Stimulated activated CD4-positive, alpha-beta T cell treated with anti-CD3 and anti-CD28 coated beads, Interleukin-15, amount 100 ng/mL, for 1 hour (primary cell): ENCODE measurements at places on chromosomes 11 and 22.

GRCh38 chr11:133555034-133555433 is 22.7 kb upstream of the OPCML start:
- no peak for DNase-seq

- DNase-seq: no peak
Observed at GRCh38 chr11:16078936-16079335, 277.4 kb downstream of the SOX6 start.

- DNase-seq: no peak
Observed at GRCh38 chr11:14894657-14895598, 2.9 kb upstream of the CYP2R1 start.

DNA sequence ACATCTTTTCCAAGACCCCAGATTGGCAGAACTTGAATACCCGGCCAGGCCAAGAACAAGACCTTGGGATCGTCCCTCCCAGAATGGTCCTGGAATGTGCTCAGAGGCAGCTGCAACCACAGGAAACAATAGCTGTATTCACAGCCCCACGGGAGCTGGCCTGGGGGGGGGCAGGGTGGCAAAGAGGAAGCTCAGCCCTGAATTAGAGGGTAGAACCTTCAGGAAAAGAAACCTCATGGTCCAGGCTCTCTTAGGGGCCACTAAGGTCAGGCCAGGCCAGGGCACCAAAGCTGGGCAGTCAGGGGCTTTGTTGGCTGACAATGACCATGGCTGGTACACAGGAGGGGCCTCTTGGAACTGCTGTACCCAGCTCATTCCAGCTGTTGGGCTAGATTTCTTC is 17.3 kb downstream of the RPL27A start:
- no peak for DNase-seq

GRCh38 chr11:129267716-129268115 is 75.6 kb upstream of the ARHGAP32 start:
- no peak for DNase-seq

GRCh38 chr22:34416022-34416860 is 496.0 kb upstream of the LARGE1 start:
- no peak for DNase-seq

DNA sequence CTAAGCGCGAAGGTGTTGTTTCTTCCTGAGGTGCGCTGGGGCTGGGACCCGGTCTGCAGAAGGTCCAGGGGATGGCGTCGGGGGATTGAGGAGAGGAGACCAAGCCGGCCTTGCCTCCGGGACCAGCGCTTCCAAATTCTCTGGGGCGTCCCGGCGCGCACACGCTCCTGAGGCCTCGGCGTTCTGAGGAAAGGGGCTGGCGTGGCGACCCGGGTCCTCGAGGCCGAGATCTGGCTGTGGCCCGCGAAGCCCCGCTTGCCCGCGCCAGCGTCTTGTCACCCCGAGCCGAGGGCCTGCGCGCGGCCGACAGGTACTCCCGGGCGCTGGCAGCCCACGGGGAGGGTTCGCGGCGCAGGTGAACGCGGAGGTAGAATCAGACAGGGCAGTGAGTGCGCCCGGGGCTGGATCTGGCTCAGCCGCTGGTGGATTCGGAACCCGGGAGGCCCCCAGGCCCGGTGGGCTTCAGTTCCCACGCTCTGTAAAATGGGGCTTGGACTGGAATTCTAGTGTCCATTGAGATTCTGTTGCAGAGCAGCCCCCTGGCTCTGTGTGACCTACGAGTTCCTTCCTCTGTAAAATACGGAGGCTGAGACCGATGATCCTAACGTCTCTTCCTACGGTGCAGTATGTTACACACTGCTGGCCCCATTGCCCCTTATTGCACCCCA is 14.7 kb downstream of the SSH3 start:
- no peak for DNase-seq

DNA sequence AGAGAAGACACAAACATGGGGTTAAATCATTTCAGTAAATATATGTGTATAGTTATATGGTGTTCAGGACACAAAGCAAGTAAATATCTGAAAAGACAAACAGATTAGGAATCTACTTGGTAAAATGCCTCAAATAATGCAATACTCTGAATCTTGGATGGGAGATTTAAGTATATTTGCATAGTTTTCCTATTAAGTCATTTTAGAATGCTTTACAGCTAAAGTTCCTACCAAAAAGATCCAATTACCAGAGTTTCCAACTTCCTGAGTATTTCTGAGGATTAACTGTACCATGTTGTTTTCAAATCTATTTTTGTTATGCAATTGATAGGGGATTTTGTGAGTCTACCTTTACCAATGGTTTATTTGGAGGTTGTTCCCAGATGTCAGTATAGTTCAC is 424.4 kb upstream of the CCDC179 start:
- no peak for DNase-seq

- no peak for DNase-seq
Observed at GRCh38 chr11:6233984-6234386, 451 bp downstream of the FHIP1B start.

- no peak for DNase-seq
Observed at GRCh38 chr11:119116601-119117000, 4.8 kb upstream of the HINFP start.

DNA sequence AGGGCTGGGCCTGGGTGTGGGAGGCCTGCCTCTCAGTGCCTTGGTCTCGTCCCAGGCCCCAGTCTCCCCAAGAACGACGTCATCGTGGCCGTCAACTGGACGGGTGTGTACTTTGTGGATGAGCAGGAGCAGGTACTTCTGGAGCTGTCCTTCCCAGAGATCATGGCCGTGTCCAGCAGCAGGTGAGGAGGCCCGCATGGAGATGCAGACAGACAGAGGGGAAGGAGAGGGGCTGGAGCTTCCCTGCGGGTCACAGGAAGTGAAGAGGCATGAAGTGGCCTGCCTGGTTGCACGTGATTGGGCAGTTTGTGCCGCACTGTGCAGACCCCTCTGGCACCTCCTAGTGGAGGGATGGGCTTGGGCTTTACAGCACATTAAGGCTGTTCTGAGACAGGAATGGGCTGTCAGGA is 70.4 kb downstream of the MYO7A start:
- DNase-seq: no peak

DNA sequence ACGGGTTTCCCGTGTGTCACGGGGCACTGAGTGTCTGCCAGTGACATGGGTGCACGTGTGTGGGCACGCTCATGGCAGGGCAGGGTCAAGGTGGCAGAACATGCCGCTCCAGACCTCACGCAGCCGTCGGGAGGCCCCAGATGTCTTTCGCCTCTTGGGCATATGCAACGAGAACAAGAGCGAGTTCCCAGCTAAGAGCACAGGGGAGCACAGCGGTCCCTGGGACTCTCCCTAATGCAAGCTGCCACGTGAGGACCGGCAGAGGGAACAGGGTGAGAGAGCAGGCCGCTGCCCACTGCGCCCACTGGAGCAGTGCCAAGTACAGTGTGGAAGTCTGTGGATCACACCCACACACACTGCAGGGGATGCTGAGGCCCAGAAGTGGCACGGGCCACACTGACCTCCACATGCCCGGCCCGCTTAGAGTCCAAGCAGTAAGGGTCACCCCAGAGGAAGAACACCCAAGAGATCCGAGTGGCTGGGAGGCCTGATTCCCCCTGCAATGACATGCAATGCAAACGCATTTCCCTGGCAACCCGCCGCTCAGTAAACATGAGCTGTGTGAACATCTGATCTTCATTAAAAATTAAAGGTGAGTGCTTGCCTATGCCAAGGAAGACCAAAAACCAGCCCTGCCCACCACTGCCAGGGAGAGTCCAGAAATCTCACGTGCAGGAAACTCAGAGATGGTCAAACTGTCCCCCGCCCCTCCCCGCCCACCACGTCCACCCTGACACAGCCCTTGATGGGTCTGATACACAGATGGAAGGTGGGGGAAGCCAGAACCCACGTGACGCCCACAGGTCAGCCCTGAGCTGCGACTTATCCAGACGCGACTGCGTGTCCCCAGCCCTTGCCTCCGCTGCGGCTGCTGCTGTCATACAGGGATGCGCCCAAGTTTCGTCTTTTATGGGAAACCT is 11.7 kb downstream of the CERK start:
- DNase-seq: no peak

DNA sequence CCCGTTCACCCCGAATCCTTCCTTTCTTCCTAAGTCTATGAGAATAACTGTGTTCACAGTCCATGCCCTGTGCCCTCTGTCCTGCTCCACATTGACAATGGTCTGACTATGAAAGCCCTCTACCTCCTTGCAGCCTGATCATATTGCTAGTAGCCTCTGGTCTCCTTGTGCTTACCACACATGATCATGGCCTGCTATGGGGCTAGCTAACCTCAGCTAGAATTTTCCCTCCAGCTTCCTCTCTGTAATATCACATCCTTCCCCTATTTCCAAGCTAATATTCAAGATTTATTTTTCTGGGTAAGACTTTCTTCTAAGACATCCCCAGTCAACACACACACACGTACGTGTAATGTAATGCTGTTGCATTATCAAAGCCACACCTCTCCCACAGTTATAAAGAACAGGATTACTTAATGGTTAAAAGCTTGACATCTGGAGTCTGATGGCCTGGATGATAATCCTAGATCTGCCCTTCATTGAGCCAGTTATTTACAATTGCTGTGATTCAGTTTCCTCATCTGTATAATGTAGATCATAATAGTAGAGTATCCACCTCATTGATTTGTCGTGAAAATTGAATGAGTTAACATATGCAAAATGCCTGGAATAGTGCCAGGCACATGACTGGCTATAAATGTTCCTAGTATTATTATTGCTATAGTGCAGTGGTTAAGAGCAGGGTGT is 214.4 kb upstream of the BLID start:
- DNase-seq: no peak

- DNase-seq: no peak
Observed at GRCh38 chr22:35458547-35459422, 58.8 kb downstream of the MCM5 start.

GRCh38 chr11:74707602-74708510 is 23.4 kb downstream of the CHRDL2 start:
- no peak for DNase-seq

DNA sequence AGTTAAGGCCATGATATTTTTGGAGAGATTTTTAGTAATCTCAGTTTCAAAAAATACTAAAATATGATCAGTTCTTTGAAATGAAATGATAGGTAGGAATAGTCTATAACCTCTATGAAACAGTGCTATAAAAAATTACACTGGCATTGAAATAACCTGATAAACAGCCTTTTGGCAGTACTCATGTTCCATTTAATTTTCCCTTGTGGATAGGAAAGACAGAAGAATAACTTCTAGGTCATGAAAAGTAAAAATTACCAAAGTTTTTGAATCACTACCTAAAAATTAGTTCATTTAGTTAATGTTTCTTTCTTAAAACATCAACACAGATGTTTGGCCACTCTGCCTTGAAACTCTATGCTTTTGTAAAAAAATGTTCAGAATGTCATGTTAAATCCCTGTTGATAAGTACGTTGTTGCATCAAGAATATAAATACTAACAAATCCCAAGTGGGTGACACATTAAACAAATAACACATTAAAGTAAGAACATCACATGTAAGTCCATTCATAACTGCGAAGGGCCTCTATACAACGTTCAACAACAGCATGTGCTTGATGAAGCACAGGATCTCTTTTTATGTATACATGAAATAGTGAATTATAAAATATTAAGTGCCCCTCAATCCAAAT is 290.2 kb downstream of the SWAP70 start:
- DNase-seq: no peak

DNA sequence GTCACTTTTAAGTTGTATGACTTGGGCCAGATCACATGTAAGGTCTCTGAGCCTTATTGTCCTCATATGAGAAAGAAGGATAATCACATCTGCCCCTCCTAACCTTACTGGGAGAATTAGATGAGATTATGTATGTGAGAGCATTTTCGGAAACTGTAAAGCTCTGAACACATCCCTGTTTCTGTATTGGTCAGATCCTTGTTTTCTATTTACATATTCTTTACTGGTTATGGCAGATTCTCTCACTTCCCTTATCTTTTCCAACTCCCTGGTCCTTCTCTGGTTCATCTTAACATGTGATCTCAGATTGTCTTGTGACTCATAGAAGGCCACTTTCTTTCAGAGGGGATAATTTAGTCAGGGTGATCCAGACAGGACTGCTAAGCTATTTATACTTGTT is 41.8 kb downstream of the CCDC81 start:
- DNase-seq: no peak

DNA sequence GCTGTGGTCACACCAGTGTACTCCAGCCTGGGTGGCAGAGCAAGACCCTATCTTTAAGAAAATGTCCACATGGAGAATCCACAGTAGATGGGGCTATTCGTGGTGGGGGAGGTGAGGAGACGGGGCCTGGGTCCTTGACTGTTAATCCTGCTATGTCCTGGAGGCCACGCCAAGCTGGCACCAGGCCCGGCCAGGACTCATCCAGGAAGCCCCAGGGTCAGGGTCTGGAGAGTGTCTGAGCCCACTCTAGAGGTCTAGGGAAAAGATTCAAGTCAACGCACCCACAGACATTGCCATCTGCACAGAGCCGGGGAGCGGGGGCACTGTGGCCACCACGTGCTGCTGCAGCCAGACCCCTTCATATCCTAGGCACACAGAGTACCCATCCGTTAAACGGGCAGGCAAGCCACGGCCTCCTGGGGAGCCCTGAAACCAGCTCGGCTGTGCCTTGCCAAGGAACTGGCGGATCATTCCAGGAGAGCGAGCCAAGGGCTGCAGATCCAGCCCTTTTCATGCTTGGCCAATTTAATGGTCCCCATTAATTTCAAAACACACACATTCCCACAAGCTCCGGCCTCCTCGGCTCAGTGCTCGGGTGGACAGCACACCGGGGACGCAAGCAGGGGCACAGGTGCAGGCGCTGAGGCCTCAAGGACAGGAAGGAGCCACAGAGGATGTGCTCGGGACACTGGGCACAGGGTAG is 24.7 kb downstream of the MACROD1 start:
- DNase-seq: no peak

GRCh38 chr22:26983311-26983710 is 325.9 kb downstream of the MIAT start:
- DNase-seq: no peak

GRCh38 chr22:37157516-37158285 is 8.0 kb upstream of the IL2RB start:
- DNase-seq: no peak

- no peak for DNase-seq
Observed at GRCh38 chr11:35214792-35215193, 75.8 kb downstream of the CD44 start.

DNA sequence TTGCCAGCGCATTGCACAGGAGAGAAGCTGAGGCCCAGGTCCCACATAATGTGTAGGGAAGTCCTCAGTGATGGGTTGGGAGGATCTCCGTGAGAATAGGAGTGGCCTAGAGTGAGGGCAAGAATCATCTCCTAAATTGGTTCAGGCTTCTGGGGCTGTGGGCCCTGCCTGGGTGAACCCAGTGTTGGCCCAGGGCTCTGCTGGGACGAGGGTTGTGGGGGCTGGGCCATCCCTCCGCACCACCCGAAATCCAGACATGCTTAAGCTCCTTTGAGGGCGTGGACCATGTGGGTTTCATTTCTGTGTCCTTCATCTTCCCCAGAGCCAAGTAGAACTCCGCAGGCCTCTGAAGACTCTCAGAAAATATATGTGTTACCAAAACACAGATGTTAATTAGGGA is 3.7 kb downstream of the MICALL1 start:
- no peak for DNase-seq

GRCh38 chr11:35099278-35100012 is 39.5 kb upstream of the CD44 start:
- DNase-seq: no peak
